Pons (tissue), 1 donor: ENCODE measurements at places on chromosomes 1 and 21.
A peak's percentile ranks its signal among the peaks of the same experiment; 100 is the strongest.

DNA sequence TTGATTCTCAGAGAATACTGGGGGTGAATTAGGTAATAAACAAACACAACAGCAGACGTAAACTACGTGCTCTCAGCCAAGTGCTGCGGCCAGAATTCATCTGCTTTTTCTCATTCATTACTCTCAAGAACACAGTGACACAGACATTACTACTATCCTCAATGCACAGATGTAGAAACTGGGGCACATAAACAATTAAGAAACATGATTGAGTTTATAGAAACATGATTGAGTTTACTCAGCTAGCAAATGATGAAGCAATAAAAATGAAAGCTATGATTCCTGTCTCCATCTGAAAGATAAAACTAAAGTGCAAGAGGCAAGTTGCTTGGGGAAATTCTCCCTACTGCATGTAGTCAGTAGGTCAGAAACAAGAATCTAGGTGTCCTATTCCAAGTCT is 140.5 kb downstream of the IFI44 start:
- no peak for DNase-seq

DNA sequence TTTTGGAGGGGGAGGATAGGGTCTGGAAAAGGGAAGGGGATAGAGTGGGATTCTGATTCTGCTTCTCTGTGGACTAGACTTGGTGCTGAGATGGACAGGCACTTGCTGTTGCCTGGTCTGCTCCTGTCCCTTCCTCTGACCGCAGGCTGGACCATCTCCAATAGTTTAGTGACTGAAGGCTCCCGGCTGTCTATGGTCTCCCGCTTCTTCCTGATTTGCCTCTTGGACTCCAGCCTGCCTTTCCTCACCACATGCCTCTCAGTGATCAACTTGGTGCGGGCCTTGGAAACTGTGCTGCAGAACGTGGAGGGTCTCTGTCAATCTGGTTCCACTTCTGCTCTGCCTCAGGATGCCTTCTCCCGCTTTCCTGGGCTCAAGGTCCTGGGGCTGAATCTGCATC is 6.3 kb upstream of the ZSCAN20 start:
- peak; percentile 36 for DNase-seq

DNA sequence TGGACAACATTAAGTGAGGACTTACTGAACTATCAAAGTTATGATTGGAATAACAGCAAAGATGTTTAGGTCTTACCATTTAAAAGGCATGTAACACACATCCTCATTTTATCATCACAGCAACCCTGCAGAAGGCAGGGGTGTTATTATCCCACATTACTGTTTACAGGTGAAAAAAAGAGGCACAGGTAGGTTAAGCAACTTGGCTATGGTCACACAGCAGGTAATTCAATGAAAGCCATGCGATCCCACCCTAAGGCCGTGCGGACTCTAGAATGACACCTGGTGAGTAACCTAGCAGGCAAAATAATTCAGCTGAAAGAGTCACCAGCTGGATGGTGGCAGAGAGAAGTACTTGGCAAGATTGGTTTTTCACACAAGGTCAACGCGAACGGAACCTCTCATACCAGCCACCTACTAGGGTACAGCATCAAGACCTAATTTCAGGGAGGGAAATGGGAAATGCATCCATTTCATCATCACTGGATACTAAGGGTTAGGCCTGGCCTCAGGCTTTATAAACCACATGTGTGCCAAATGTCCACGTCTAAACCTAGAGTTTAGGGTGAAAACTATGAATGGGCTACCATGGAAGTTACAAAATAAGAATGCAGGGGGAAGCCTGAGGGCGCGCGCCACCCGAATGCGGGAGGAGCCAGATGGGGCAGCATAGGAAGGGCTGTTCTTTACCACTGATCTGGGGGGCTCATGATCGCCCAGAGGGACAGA is 85.3 kb downstream of the SLC66A1 start:
- DNase-seq = no peak

DNA sequence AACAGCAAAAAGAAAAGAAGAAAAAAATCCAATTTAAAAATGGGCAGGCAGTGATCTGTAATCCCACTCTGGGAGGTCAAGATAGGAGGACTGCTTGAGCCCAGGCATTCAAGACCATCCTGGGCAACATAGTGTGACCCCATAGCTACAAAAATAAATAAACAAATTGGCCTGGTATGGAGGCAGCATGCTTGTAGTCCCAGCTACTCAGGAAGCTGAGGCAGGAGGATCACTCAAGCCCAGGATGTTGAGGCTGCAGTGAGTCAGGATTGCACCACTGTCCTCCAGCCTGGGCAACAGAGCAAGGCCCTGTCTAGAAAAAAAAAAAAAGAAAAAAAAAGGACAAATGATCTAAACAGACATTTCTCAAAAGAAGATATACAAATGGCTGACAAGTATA is 99.6 kb downstream of the EIF4G3 start:
- DNase-seq = no peak

GRCh38 chr1:55061000-55061705 is 21.8 kb downstream of the PCSK9 start:
- DNase-seq = no peak

DNA sequence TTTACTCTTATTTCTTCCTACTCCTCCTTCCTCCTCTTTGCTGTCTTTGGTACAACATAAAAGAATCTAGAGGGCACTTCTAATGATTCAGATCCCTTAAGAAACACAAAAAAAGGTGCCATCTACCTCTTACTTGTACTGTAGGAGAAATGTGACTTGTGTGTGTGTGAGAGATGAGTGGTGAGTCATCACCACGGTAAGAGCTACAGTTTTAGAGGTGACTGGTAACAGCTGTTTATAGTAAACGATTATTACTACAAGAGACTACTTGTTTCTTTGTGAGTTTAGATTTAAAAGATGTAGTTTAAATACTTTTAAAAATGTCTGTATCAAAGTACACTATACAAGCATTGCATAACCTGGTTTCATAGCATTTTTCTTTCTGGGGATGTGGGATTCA is 40.4 kb downstream of the SLC35D1 start:
- DNase-seq = no peak

GRCh38 chr1:219798283-219799030 is 129.9 kb downstream of the SLC30A10 start:
- no peak for DNase-seq
